ENCODE measurements at places on chromosomes 4 and X.

GRCh38 chrX:130216320-130216719, 44.6 kb downstream of the RAB33A start:
- DNase-seq: peak; percentile 2

GRCh38 chrX:150482537-150483206, 85.7 kb upstream of the MTM1 start:
- DNase-seq: peak; percentile 68

DNA sequence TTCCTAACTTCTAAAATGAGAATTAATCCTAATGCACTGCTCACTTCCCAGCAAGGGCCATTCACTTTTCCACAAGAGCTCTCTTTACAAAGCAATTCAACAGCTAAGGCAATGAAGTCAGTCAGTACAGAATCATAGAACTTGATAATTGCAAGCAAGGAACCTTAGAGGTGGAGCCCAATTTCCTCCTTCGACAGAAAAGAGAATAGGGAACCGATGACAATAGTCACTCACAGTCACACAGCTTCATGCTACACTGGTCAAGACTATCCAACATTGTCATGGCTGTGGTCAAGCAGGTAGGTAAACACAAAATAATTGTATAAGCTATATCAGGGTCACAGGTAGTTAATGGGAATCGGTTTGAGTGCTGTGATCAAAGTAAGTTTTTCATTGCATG, 90.0 kb downstream of the ELOVL6 start:
- DNase-seq: no peak

GRCh38 chr4:6974138-6974848, 64.7 kb downstream of the TBC1D14 start:
- peak; percentile 86 for DNase-seq

- no peak for DNase-seq
Measured at GRCh38 chrX:25202827-25203226, 187.1 kb upstream of the ARX start.

DNA sequence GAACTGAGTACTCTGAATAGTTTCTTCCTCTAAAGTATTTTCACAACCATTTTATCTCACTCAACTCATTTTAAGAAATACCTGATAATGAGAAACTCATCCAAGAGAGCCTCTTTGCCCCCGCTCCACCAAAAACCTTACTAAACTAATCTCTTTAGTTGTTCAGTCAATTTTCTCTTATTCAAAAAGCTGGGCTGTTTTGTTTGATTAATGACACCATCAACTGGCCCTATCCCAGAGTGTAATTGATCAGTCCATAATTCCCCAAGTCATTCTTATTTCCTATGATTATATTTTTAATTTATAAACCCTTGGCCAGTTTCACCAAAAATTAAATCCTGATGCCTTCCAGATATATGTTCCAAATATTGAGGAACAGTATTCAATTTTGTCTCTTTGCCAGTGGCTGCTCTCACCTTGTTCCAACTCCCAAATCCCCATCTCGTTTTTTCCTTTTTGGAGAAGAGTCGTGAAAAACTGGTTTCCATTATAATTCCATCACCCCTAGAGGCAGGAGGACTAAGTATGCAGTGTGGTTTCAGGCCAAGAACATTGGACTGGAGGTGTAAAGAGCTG, 10.4 kb downstream of the LIMCH1 start:
- DNase-seq: no peak

- peak; percentile 14 for DNase-seq
Measured at GRCh38 chrX:142089193-142089592, 115.9 kb downstream of the MAGEC2 start.

- peak; percentile 10 for DNase-seq
Measured at GRCh38 chrX:38989076-38989475, 187.8 kb downstream of the MID1IP1 start.

- DNase-seq: no peak
Measured at GRCh38 chr4:143341186-143341755, 4.6 kb downstream of the GAB1 start.

Data from NB4 (cell line).